ENCODE measurements at places on chromosomes 2 and 18.

DNA sequence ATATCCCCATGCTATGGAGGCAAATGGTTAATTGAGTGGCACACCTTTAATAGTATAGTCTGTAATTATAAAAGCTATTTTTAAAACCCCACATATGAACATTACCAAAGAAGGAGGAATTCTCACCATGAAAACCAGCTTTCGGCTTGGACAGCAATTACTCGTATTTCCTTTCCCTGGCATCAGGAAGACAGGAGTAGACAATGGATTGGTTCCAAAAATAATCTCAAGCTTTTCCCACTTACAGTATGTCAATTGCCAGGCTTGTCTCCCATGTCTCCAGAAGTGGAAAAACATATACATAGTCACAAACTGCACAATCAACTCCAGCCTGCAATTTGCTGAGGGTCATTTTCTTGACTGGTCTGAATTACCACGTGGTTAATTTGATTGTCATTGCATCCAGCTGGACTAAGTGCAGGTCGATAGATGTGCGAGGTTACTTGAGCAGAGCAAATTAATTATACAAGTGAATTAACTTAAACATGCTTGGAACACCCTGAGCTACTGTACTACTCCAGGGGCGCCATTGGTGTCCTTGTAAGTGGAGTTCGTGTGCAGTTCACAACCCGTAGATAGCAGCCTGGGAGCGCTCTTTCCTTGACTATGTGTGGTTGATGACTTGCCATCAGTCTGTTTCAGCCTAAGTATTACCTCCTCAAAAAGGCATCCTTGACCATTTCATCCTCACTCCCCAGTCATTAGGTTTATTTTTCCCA lies 124.3 kb upstream of the PELI1 start:
- no peak for DNase-seq

DNA sequence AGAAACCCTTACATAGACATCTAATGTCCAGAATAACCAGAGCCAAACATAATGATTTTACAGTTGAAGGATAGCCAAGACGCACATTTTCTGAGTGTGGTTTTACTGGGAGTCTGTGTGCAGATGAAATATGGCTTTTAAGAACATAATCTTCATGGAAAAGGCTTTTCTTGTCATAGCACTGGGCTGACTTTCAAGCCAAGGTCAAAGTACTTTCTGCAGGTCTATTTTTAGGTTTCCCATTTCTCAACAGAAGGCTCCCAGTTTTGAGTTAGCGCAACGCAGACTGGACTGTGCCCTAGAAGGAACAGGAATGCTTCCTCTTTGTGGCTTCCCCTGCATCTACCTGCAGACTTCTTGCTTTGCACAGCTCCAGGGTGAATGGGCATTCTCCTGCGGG lies 92.3 kb upstream of the UPP2 start:
- DNase-seq = no peak

GRCh38 chr2:123953846-123954245 lies 71.2 kb upstream of the CNTNAP5 start:
- DNase-seq = no peak

DNA sequence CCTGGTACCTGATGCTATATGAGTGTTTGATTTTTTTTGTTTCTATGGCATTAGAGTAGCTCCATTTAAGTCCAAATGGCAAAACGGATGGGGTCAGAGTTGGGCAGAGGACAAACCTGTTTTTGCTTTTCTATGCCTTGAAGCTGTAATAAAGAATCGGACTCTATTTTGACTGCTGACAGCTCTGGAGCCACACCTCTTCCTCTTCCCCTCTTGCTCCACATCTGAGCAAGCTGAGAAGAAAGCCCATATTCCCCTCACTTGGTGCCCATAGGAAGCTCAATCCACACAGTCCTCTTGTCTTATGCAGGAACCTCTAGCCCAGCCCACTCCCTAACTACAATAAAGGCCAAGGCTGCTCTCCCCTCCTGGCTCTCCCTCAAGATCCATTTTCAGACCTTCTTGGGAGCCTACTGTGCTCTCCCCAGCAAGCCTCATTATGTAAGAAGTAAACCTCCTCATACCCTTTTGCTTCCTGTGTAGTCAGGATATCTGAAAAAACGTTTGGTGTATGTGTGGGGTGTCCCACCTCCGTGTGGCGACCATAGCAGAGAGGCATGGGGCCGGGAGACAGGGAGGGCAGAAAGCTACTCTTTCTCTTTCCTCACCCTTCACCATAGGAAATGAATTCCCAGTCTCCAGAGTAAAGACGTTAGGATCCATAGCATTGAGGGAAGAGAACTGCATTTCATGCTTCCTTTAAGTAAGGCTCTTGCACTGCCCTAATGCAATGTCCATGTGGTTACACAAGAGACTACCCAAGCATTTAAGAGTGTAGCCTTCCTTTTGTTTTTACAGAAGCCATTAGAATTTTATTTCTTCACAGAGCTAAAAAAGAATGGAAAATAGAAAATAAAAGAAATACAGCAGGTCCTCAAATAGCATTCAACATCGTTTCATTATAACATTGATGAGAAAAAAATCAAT lies 41.9 kb upstream of the RAPGEF4 start:
- no peak for DNase-seq

- no peak for DNase-seq
Observed at GRCh38 chr2:191932286-191932685, 85.4 kb upstream of the CAVIN2 start.
